ENCODE measurements at places on chromosomes 1 and 21.

DNA sequence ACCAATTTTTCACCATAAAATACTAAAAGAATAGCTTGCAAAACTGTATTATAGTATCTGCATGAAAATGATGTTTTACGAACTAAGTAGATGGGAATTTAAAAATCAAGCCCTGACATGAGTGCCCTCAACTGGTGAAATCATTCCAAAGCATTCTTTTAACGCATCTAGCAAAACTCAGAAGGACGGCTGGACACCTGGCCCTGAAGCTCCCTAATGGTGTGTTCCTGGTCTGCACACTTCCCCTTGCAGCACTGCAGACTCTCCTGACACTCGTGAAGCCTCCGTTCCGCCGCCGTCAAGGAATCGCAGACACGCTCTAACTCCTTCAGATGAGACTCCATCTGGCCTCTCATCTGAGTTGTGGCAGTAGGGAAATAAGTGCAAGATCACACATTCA, 39.9 kb downstream of the ODF2L start:
- H3K36me3 ChIP-seq, result peaks cover 15% of the 10 kb centered on the region
- H3K27me3 ChIP-seq, result no peaks in the 10 kb centered on the region
- no peak overlapping the region for H3K27ac ChIP-seq
- no peak overlapping the region for H3K4me3 ChIP-seq

- H3K4me3 ChIP-seq, result no peak overlapping the region
- no peak for DNase-seq
- peaks cover 9% of the 10 kb centered on the region for H3K4me1 ChIP-seq
- H3K36me3 ChIP-seq, result peaks cover 4% of the 10 kb centered on the region
- no peak overlapping the region for H3K27ac ChIP-seq
- peaks cover 4% of the 10 kb centered on the region for H3K27me3 ChIP-seq
Observed at GRCh38 chr1:85502625-85503083, 37.7 kb upstream of the DDAH1 start.

- H3K27ac ChIP-seq, result no peak overlapping the region
- DNase-seq, result no peak
- no peaks in the 10 kb centered on the region for H3K4me1 ChIP-seq
- peaks cover 5% of the 10 kb centered on the region for H3K27me3 ChIP-seq
Observed at GRCh38 chr1:115630342-115630741, 11.4 kb upstream of the VANGL1 start.

DNA sequence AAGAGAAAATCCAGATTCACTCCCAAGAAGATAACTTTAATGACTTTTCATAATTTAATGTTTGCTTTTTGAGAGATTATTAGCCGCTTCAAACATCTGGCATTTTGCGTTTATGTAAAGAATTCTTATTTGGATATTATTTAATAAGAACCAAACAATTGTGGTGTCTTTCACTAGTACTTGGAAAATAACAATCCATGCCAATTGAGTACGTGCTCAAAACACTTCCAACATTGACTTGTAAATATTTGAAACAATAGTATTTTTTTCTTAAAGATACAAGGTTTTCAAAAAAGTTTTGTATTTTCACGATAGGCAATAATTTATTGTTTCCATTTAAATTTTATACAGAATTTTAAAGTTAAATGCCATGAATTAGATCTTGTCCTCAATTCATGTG, 498.7 kb downstream of the AMY1C start:
- no peaks in the 10 kb centered on the region for H3K36me3 ChIP-seq
- H3K4me1 ChIP-seq, result peaks cover 6% of the 10 kb centered on the region
- no peak overlapping the region for H3K27ac ChIP-seq

DNA sequence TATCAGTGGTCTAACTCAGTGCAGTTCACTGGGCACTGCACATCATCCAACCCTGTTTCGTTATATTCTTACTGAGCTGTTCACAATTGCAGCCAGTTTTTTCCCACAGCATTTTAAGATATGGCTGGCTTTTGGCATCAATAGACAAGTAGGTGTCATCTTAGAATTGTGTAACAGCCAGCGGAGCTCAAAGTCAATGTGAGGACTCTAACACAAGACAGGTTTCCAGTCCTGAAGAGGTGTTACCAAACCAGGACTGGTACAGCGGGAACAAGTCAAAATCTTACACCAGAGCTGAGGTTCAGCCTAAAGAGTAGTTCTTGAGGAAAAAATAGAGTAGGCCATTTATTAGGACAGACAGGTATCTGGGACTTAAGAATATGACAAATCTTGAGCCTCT, 313.3 kb downstream of the SEC16B start:
- DNase-seq, result no peak
- no peak overlapping the region for H3K4me3 ChIP-seq
- no peak overlapping the region for H3K27ac ChIP-seq
